ENCODE measurements at places on chromosomes 7 and 10.

DNA sequence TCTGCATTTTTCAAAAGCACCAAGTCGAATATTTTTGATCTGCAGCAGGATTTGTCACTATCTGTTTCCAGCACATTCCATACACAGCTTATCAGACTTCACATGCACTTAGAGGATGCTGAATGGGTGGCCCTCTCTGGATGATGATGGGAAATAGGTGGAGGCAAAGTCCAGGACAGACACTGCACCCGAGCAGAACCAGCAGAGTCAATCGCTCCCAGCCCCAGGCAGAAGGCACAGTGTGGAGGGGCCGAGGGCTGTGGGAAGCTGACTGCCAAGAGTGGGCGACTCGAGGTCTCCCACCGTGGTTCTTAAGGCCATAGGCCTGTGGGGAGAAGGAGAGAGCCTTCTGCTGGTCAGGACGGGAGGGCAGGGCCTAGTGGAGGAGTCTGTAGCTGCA, 490.2 kb upstream of the MGMT start:
- no peak for DNase-seq

DNA sequence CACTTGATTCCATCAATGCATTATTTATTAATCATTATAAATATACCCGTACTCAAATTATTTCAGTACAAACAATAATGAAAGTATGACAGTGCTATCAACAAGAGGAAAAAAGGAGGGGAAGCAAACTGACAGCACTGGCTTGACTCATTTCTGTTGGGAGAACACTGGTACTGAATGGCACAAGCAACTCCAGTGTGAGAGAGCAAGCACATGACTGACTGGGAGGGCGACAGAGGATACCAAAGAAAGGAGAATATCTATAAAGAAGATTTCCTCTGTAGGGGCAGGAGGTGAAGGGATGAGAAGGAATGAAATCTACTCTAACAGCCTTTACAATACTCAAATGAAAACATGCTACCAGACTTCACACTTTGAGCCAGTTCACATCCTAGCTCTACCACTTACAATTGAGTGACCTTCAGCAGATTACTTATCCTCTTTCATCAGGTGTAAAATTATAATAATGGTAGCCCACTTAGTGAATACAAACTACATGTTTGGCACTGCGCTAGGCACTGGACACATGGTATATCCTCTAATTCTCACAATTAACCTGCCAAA, 1.5 kb downstream of the USP54 start:
- DNase-seq: no peak

DNA sequence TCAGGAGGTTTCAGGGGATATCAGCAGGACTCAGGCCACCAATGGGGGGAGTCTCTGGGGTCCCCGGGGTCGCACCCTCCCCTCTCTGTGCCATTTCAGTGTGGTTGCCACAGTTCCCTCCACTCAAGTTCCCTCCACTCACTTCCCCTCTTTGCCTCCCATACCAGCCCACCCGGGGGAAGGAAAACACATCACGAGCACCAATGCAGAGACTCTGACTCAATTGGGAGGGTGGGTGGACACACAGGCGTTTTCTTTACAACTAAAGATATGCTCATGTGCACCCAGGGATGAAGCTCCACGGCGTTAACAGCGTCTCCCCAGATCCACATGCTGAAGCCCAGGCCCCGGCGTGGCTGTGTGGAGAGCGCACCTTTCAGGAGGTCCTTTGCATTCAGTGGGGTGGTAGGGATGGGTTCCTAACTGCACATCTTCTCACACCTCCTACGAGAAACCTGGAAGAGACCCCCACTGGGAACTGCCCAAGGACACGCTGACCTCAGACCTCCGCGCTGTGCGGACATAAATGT, 254.1 kb downstream of the ZMYND11 start:
- no peak for DNase-seq

DNA sequence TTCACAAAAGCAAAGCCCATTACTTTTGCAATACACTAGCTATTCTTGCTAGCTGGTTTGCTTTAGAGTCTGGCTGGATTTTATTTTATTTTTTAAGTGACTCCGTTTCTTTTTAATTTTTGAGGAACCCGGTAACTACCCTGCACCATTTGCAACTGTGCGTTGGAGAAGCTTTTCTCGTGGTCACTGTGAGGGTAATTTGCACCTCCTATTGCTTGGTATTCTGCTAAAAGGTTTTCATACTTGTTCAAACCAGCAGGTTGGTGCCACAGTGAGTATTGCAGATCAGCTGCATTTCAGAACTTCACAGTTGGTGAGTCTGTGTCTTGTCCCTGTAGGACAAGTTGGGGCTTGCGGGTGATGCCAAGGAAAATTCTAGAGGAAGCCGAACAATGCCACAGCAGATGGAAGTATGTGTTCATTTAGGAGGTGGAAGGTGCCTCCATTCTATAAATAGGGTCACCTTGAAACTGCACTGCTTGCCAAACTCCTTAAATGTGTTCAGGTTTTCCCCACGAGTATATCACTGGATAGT, 3.9 kb upstream of the NMT2 start:
- no peak for DNase-seq

DNA sequence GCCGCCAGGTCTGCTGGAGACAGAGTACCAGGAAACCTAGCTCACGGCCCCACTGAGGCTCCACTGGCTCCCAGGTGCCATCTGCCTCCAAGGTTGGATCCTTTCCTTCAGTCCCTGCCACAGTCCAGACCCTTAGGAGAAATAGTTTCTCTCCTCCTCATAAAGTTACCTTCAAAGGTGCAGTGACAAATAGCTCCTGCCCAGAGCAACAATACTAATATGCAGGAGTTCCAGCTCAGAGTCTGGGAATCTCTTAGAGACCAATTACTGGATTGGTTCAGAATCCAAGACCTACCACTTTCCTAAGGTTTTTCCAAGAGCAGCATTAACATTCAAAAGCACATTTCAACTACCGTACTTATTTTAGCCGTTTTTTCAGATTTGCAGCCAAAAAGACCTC, 41.0 kb upstream of the ADAM12 start:
- no peak for DNase-seq

- no peak for DNase-seq
Measured at GRCh38 chr7:44177570-44178131, 11.6 kb downstream of the GCK start.

DNA sequence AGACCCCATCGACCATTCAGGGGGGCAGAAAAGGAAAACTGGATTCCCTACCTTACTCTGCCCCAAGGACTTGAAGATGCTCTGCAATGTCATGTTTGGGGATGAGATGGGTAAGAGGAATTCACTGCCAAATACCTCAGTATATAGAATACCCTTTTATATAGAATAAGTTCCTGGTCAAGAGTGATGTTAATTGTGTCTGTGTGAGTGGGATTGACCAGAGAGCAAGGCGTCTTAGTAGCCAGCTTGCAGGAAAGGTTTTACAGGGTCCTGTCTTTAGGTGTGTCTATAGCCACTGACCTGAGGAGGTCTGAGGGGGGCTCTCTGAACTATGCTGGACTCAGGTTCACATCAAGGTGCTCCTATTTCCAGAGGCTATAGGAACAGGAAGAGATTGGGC, 1.4 kb downstream of the IFIT3 start:
- DNase-seq: no peak

DNA sequence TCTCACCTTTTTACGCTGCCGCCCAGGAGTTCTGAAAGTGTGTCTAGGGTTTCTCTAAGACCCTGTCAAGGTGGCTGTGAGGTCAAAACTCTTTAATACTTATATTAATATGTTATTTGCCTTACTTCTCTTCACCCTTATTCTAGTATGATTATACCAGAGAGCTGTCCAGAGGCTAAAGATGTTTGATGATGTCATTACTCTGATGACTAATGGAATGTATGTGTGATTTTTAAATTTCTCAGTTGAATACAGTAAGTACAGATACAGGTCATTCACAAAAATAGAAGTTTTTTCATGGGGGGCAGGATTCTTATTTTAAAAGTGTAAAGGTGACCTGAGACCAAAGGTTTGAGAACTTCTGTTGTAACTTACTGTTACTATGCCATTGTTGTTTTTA, 150.6 kb upstream of the FOXP2 start:
- DNase-seq: no peak

DNA sequence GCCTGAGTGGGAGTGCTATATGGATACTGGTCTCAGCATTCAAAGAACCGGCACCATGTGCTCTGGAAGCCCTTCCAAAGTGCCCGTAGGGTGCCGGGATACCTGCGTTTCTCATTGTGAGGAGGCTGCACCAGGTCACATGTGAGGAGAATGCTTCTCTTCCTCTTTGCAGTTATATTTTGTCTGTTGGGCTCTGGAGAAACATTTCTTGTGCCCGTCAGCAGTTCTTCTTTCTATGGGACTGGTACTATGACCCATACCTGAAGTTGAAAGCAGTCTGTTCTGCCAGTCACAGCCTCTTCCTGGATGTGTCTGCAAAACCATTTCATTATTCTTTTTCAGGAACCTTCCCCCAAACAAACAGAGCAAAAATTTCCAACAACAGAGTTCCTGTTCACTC, 465.0 kb downstream of the SUGCT start:
- no peak for DNase-seq

- DNase-seq: no peak
Measured at GRCh38 chr10:50619882-50620281, 3.9 kb downstream of the SGMS1 start.

- no peak for DNase-seq
Measured at GRCh38 chr7:103918631-103919271, 70.7 kb downstream of the RELN start.

- DNase-seq: no peak
Measured at GRCh38 chr10:112906945-112907344, 43.1 kb upstream of the TCF7L2 start.

GRCh38 chr10:60975716-60976115, 31.7 kb upstream of the RHOBTB1 start:
- no peak for DNase-seq

DNA sequence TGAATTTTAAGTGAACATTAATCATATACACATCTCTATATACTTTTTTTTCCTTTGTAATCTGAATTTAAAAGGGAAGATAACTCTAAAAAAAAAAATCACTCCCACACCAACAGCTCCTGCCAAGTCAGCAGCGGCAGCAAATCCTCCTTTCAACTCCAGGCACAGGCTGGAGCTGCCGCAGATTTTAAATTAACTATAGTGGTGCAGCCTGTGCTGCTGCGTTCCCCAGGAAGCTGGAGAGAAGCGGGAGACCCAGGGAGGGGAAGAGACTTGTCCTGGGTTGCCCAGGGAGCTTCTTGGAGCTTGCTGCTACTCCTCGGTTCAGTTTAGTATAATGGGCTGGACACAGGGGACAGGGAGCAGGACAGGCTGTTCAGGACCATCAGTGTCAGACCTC, 32.6 kb upstream of the HSPB1 start:
- DNase-seq: no peak

DNA sequence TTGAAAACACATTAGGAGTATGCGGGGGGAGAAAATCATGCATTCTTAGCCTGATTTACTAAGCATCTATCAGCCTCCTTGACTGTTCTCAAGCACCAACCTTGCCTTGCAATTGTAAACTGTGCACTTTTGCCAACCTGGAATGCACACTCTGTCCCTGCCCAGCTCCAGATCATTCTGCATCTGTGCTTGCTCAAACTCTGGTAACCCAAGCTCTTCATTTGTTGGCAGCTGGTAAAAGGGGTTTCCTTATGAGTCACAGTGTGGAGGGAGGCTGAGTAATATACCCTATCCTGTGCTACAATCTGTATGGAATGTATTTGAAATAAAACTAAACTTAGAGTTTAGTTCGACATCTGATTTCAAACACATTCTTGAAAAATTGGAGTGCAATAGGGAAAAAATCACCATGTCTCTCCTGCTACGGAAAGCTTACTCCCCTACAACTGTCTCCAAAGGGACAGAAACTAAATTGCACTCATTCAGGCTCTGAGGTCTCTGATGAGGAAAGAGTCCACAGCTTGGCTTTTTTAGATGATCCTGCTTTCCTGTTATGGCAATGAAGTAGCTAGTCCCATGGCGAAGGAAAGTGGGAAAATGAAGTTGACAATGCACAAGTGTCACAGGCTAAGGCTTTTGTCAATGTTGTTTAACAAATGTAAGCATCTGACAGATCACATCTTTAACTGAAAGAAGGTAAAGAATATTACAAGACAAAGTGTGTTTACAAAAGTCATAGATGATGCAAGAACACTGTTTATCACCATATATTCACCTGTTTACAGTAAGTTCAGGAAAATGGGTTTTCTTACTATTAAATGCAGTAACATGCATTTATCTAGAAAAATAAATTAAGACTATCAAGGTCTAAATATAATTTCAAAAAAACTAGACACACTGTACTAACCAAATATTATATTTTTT, 61.9 kb downstream of the TES start:
- DNase-seq: no peak

DNA sequence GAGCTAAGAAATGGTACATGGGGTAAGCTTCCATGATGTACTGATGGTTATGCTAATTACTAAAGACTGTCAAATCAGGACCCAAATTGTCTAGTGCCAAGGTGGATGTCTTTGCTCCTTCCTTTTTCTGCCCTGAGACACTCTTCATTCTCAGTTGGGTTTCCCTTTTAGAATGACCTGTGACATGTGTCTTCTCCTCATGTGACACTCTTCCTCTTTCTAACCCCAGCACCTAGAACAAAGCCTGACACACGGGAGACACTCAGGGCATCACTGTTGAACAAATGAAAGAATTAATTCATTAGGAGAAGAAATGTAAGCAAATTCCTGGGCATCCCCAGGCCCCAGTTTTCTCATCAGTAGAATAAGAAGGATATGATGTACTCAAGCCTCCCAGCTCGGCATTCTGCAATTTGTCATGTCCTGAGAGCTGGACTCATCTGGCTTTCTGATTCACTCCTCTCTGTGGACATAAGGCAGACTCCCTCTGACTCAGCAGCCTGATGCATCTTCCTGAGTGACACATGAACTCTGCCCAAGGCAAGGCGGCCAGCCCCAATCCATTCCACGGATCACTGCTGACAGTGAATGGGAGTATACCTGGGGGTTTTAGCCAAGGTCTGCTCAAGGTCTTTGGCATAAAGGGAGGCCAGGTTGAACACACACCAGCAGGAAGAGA, 473.8 kb downstream of the KCNMA1 start:
- DNase-seq: no peak

DNA sequence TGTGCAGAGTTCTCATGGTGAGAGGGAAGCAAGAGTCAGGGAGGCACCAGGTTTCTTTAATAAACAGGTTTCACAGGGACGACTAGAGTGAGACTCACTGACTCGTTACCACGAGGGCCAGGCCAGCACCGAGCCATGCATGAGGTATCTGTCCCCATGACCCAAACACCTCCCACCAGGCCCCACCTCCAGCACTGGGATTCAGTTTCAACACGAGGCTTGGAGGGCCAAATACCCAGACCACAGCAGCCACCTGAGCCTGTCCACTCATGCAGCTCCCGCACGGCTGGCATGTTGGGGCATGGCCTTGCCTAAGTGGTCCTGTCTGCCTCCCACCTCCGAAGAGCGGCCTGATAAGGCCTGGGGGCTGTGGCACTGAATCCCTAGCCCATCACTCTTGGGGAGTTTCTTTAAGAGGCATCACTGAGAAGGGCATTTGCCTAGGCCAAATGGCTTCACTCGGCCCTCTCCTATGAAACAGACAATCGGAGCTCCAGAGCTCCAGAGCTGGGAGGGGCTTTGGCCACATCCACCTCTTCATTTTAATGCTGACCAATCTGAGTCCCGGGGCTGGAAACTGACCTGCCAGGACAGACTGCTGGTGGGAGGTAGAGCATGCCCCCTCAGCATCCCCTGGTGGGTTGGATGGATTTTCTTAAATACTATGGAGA, 157.8 kb downstream of the DNAJB6 start:
- no peak for DNase-seq

- no peak for DNase-seq
Measured at GRCh38 chr10:29023678-29024077, 265.2 kb upstream of the LYZL1 start.

- no peak for DNase-seq
Measured at GRCh38 chr10:105239311-105240219, 598.5 kb downstream of the SORCS3 start.
